ENCODE measurements at places on chromosomes 7 and 10.

GRCh38 chr10:114767101-114767985 is 54.2 kb upstream of the FHIP2A start:
- DNase-seq, result no peak

GRCh38 chr10:3169271-3169670 is 3.3 kb downstream of the PITRM1 start:
- no peak for DNase-seq

- no peak for DNase-seq
Measured at GRCh38 chr7:105450177-105450861, 61.6 kb upstream of the SRPK2 start.

GRCh38 chr10:97134110-97134509 is 51.6 kb downstream of the SLIT1 start:
- DNase-seq, result no peak

DNA sequence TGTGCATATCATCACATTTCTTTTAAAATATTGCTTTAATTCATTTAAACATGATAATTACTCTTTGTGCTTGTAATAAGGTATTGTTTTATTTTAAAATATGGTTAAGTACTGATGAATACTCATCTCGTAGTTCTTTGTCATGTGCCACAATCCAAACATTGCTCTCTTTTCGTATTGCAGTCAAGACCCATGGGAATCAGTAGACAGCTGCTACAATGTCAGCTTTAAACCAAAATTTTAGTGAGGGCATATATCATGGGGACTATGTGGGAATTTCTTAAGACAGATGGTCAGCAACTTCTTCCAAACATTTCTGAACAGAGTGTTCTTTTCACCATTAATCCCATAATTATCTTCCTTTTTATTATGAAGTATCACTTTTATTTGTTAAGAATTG is 77.2 kb upstream of the FZD1 start:
- no peak for DNase-seq

GRCh38 chr7:91579837-91580236 is 300.7 kb downstream of the MTERF1 start:
- no peak for DNase-seq
